ENCODE measurements at places on chromosomes 2 and 18.

DNA sequence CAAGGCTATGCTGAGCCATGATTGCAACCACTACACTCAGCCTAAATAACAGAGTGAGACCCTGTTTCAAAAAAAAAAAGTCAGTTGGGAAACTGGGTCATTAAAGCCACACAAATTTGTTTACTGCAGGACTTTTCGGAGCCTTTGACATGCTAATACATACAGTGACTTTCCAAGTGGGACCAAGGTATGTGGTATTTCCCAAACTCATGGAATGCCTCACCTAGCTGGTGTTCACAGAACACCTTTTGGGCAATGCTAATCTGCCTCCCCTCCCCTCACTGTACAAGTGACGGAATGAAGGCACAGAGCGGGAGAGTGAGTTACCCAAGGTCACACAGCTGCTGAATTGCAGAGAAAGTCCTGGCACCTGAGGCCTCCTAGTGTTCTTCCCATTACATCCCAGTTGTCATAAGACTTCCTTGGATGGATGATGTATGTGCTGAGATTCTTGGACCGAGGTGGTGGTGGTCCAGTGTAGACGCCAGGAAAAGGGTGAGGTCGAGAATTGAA, 30.7 kb downstream of the ATOH8 start:
- DNase-seq = no peak

GRCh38 chr2:181780657-181781056, 100.3 kb upstream of the NEUROD1 start:
- DNase-seq = no peak

DNA sequence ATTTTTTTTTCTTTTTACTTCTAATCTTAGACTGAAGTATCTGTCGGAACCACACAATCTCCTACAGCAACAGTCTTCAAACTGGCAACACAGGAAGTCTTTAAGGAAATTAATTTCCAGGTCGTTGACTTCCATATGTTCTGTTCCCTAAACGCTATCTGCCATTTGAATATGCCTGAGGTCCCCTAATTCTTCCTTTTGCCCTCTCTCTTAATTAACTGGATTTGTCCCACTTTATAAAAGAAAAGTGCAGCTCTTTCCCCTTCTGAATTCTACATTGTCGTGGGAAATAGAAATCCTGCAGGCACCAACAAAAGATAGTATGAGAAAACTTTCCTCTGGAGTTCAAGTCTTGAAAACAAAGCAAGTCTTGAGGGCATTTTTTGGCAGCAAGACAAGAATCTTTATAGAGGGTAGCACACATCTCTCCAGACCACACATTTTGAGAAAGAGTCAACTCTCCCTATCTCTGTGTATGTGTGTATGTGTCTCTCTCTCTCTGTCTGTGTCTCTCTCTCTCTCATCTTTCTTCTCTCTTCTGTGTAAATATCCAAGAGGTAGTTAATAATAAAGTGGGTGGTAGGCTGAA, 879.8 kb downstream of the SOCS6 start:
- no peak for DNase-seq

DNA sequence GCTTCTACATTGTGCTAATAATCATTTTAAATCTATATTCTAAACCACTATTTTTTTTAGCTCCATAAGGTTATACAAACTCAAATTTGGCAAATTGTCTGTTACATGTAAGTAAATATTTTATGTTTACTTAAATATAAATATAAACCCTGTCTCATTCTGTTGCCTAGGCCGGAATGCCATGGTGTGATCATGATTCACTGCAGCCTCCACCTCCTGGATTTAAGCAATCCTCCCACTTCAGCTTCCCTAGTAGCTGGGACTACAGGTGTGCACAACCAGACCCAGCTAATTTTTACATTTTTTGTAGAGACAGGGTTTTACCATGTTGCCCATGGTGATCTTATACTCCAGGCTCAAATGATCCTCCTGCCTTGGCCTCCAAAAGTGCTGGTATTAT, 124.7 kb downstream of the MEIS1 start:
- DNase-seq = no peak

DNA sequence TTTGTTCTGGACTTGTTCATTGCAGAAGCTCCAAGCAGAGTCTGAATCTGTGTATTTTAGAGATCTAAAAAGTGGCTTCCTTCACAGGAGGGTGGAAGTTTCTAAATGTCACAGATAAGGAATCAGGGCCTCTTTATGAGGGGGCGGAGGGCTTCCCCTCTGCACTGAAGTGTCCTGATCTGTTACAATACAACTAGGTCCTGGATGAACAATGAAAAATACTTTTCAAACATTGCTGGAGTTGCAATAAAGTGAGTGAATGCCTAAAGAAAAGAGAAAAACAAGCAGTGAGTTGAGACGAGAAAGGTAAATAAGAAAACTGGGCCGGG, 179.3 kb upstream of the HDAC4 start:
- DNase-seq = no peak

GRCh38 chr2:21162615-21162878, 38.8 kb downstream of the TDRD15 start:
- DNase-seq = no peak

- DNase-seq = peak; percentile 9
Observed at GRCh38 chr2:72993147-72993932, 76.0 kb downstream of the EMX1 start.

- DNase-seq = peak; percentile 67
Observed at GRCh38 chr2:134408386-134408785, 154.5 kb downstream of the MGAT5 start.

- DNase-seq = no peak
Observed at GRCh38 chr2:221102896-221103688, 469.0 kb downstream of the EPHA4 start.

- DNase-seq = no peak
Observed at GRCh38 chr2:10045561-10046355, 2.4 kb downstream of the KLF11 start.

DNA sequence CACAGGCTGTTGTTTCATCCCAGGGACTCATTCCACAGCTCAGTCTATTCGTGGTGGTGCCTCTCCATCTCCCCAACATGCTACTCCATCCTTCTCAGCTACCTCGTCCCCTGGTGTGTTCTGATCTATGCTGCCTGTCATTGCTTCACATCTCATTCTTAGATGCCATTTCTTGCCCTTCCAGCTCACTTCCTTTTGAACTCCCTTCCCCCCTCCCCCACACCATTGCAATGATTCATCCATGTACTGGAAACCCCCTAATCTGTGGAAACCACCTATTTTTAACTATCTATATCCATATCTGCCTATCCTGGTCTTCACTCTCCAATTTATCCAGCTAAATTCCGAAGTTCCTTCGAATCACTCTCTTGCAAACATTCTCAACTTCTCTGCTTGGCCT, 65.7 kb upstream of the PARD3B start:
- peak; percentile 31 for DNase-seq

DNA sequence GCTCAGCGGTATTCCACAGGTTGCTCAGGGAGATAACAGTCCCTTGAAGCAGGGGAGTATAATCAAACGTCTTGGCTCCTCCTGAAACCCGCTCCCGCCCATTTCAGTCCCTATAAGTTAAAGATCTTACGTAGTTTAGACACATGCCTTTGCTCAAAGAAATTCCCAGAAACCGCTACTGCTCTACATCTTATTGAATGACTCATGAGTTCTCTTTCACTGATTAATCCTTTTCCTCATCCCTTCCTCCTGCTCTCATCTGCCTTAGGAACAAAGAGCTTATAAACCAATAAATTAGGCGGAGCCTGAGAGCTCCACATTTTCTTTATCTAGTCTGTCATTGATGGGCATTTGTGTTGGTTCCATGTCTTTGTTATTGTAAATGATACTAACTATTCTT, 4.2 kb upstream of the SERPINB4 start:
- DNase-seq = peak; percentile 78
